ENCODE measurements at places on chromosomes 5 and 9. TPM values are rescaled to one million over a fixed set of nuclear protein-coding genes. Genes with fewer than 3 reads are reported as not detected.

The NR4A3 gene
- 7.1 TPM for total RNA-seq

The FBP2 gene
- not detected for total RNA-seq

The F2RL1 gene
- 6.6 TPM for total RNA-seq

DNA sequence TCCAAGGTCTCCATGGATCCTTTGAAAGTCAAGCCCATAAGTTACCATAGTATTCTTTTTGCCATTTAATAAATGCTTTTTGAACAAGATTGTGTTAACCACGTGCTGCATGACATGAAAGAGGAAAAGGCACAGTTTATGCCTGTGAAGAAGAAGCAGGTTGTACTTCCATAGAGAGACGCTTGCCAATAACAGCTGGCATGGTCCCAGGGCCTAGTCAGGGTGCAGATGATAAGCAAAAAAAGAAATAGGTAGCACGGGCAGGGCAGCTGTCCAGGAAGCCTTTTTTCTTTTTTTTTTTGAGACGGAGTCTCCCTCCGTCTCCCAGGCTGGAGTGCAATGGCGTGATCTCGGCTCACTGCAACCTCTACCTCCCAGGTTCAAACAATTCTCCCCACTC lies 71.8 kb upstream of the CLINT1 start:
- DNase-seq: peak; percentile 73

The KIF20A gene
- total RNA-seq: 1.2 TPM

- DNase-seq: no peak
Observed at GRCh38 chr5:136724161-136724560, 358.8 kb upstream of the TRPC7 start.

DNA sequence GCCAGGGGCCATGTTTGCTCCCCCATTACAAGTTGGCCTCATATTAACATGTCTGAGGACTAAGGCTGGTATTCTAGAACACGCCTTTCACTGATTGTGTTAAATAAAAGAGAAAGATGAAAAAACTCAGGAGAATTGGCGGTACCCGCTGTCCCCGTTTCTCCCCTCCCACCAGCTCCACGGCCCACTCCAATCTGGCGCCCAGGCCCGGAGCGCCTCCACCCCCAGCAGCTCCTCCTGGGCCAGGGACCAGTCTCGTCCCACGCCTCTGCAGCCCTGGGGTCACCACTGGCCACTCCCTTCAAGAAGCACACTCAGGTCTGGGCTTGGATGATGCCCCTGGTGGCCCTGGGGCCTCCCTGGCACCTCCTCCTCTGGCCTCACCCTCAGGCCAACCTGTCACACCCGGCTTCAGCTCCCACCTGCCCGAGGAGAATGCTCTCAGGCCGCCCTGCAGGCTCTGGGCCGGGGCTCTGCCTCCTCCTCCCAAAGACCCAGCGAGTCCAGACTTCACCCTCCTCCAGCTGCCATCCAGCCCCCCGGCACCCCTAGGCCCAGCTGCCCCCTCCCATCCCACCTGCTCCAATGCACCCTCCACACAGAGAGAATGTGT lies 133.0 kb upstream of the PPP1R26 start:
- peak; percentile 58 for DNase-seq

The ACOT12 gene
- total RNA-seq: not detected

The GGTA1 gene
- total RNA-seq: 1.9 TPM

DNA sequence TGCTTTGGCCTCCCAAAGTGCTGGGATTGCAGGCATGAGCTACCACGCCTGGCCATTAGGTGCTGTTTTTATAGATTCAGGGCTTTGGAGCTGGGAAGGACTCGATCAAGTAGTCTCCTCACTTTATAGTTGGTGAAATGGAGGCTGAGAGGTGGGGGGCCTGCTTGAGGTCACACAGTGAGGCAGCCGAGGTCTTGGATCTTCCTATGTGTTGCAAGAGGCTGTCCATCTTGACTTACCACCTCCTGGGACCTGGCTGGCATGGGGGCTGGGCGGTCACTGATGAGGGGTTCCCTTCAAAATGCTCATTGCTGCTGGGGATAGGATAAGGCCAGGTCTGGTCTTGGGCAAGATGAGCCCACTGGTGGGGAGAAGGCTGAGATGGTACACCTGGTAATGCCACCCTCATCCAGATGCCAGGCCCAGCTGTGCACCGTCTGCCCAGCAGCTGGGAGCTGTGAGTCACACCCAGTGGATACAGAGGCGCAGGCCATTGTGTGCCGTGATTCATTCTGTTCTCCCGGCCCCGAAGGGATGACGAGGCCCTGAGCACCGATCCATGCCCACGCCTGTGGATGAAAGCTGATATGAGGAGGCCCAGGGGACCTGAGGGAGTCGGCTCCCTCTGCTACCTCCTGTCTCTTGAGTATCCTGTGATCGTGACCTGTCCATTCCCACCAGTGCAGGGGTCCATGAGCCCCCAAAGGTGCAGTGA lies 10.5 kb upstream of the NDST1 start:
- peak; percentile 51 for DNase-seq

- no peak for DNase-seq
Observed at GRCh38 chr5:168609806-168610482, 30.8 kb upstream of the PANK3 start.

The SPATA31C1 gene
- total RNA-seq: not detected

The MARCHF6 gene
- 181 TPM for total RNA-seq

DNA sequence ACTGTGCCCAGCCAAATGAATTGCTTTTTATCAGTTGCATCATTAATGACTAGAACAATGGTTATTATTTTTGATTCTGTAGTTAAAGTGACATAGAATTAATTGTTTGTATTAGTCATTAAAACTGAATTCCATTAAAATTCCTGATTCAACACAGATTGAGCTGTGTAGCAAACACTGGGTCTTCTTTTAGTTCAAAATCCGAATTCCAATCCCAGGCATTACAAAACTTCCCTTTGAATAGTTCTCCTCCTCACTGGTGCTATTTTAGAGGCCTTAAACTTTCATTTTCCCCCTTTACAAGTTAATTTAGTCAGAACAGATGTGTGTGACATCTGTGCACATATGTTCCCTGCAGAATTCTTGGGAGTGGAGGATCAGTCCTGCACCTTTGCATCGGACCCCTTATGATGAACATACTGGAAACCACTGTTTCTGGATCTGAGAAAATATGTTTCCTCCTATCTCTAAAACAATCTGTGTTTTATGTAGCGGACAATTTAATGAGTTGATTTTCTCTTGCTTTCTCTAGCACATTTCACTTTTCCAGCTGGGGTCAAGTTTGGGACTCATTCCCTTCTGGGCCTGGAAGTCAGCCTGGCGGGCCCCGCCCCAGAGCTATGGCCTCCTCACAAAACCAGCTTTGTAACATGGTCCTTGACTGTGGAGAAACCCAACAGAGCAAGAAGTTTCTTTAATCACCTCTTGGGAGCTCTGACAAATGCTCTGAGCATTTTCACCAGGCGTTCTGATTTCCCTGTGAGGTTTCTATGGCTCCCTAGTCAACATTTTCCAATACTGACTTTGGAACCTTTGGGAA lies 87.9 kb upstream of the MAMDC2 start:
- no peak for DNase-seq

- DNase-seq: no peak
Observed at GRCh38 chr9:7979611-7980010, 180.0 kb upstream of the DMAC1 start.

DNA sequence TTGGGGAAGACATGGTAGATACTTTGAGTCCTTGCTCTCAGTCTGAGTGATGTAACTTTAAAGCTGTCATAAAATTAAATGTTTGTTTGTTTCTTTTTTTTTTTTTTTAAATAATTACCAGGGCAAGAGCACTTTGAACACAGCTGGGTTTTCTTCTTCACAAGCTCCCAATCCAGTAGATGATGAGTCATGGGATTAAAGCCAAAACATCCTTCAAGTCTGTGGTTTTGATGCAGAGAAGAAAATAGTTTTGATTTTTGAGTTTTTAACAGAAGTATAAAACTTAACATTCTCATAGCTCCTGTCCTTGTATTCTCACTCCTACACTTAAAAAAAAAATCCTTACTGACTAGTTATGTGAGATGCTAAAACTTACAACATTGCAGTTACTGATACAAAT lies 34.8 kb upstream of the IL31RA start:
- DNase-seq: no peak

DNA sequence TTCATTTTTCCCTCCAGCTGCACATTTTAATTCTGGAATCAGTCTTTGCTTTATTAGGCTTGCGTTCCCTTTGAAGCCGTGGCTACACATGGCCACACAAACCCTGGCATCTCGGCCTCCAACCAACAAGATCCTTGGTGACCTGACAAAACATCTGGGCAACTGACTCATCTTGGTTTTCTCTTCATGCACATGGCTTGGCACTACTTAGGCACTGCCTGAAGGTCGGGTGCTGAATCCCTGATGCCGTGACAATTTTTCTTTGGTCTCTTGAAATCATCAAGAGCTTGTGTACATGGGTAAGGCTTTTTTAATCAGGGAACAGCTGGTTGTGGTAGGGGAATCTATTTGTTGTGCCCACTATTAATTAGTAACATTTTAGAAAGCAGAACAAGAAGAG lies 16.0 kb upstream of the PAPPA start:
- DNase-seq: no peak

DNA sequence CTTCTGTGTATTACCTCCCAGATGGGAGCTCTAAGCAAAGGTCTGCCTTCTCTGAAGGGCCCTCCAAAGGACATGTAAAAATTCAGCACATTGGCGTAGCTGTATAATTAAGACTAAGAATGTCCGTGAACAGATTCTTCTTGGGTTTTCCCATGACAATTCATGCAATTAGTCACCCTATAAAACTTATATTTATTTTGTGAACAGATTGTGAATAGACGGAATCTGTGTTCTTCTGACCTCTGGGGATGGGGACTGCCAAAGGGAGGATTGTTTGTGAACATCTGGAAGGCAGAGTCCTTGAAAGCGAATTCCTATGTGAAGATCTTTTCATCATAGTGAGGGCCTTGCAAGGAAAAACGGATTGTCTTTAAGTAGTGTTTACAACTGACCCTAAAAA lies 111.3 kb downstream of the EGFLAM start:
- no peak for DNase-seq

The BAAT gene
- not detected for total RNA-seq

The SLC6A18 gene
- not detected for total RNA-seq

GRCh38 chr5:168314735-168315411 lies 23.4 kb downstream of the WWC1 start:
- no peak for DNase-seq

GRCh38 chr5:151469992-151470391 lies 22.6 kb downstream of the SLC36A1 start:
- DNase-seq: no peak

The ZNF462 gene
- 51.3 TPM for total RNA-seq

The LRRTM2 gene
- not detected for total RNA-seq

DNA sequence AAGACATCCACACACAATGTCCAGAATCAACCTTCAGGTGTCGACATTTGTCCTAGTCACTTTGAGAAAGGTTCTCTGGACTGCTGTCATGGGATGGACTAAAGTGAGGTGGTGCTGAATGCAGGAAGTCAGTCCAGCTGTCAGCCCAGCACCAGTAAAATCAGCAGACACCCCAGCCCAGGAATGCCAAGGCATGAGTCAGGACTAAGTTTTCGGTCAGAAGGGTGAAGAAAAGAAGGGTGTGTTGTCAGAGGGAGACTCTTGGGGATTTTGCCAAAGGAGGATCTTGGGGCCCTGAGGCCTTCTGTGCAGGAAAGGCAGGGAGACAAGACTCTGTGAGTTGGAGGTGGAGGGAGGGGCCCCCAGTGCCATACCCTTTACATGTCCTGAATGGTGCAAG lies 69.0 kb upstream of the XPA start:
- no peak for DNase-seq

DNA sequence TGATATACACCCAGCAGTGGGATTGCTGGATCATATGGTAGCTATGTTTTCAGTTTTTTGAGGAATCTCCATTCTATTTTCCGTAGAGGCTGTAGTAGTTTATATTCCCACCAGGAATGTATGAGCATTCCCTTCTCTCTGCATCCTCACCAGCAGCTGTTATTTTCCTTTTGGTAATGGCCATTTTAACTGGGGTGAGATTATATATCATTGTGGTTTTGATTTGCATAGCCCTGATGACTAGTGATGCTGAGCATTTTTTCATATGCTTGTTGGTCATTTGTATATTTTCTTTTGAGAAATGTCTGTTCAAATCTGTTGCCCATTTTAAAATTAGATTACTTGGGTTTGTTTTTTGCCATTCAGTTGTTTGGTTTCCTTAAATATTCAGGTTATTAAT lies 11.2 kb upstream of the PPIC start:
- DNase-seq: no peak

The ARPC5L gene
- total RNA-seq: 46.2 TPM

The PCDHB9 gene
- total RNA-seq: 1.1 TPM

DNA sequence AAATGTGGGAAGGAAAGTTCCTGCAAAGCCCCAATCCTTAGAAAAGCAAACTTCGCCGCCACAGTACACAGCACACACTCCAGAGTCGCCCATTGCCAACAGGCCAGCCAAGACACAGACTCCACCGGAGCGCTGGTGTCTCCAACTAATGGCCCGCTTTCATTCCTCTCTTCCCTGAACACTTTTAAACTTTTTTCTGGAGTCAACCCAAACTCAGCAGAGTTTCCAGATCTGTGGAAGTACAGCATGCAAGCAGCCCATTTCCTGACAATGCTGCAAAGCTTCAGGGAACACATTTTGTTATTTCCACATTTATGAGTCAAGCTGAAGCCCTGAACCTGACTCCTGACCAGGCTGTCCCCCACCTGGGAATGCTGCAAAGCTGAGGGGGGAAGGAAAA lies 351.9 kb downstream of the NFIB start:
- no peak for DNase-seq

- no peak for DNase-seq
Observed at GRCh38 chr9:133693703-133694529, 44.2 kb downstream of the SARDH start.

- DNase-seq: no peak
Observed at GRCh38 chr9:10612641-10613398, at the start of gene PTPRD. PTPRD (minus strand) TSS chr9:10613002.

GRCh38 chr5:93184041-93184440 lies 397.0 kb downstream of the NR2F1-AS1 start:
- no peak for DNase-seq

The LYRM7 gene
- total RNA-seq: 26.1 TPM

DNA sequence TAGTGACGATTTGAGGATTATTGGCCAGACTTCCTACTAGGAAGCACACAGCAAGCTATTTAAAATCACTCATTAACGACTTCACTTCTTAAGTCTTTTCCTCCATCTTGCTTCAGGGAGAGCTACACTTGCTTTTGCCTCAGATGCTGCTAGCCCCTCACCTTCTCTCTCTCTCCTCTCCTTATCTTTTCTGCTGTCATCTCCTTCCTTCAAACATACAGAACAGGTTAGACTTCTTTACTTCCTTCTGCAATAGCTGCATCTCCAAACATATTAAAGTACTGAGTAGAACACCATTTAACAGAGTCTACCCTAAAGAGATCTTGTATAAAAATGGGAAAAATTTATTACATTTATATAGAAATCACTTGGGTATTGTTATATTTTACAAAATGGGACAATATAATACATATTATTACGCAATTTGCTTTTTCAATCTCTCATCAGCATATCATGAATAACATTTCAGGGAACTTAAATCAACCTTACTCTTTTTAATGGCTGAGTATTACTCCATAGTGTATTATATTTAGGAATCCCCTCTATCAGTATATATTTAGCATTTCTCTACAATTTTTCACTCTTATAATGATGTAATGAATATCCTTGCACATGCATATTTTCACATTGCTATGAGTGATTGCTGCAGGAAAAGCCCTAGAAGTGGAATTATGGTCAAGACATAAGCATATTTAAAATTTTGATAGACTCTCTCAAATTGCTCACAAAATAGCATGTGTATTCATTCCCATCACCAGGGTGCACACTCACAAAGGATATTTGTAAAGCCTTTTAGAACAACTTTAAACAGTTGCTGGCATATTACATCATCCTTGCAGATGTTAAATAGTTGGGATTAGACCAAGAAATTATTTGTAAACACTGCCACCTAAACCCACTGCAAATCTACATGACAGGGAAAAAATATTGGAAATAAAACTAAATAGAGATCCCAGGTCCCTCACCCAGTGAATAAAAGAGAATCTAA lies 164.5 kb upstream of the NFIB start:
- DNase-seq: no peak

The IL3 gene
- total RNA-seq: not detected

All from heart left ventricle (tissue), 16 donors.